ENCODE measurements at places on chromosomes 1 and 21.

- DNase-seq = peak; percentile 97
- no peak overlapping the region for H3K27ac ChIP-seq
- H3K4me3 ChIP-seq = no peak overlapping the region
Measured at GRCh38 chr1:154335025-154335714, 9.8 kb downstream of the ATP8B2 start.

DNA sequence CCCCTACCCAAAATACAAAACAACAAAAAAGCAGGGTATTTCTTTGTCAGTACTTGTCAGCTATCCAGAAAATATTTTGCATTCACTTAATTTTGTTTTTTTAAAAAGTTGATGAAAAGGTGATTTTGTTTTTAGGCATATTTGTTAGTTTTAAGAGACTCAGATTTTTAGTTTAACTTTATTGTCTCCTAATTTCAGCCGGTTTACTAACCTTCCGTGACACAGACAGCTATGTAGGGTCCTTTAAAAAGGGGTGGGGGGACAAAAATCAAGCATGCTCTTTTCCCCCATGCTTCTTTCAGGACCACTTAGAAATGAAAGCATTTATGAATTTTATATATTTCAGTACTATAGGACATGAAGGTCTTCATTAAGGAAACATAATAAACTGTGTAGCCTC, 1.6 kb downstream of the PBX1 start:
- peak; percentile 34 for DNase-seq
- H3K4me3 ChIP-seq = peak overlapping the region; percentile 82

DNA sequence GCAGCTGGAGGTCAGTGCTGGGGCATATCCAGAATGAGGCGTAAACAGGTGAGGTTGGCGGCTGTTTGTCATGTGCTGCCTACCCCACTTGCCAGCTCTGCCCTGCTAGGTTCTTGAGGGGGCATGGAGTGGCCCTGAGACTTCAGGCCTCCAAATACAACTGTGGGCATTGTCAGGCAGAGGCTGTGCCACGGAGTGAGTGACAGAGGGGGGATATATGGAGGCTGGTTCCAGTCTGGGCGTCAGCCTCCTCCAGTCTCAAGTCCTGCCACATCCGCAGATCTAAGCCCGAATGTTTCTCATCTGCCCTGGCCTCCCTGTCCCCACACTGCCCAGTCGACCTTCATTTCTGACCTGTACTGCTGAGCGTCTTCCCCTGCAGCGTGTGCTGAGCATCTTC, 85.4 kb downstream of the POFUT2 start:
- no peak overlapping the region for H3K27ac ChIP-seq
- H3K4me3 ChIP-seq = no peak overlapping the region
- no peaks in the 10 kb centered on the region for H3K4me1 ChIP-seq
- H3K27me3 ChIP-seq = no peaks in the 10 kb centered on the region

DNA sequence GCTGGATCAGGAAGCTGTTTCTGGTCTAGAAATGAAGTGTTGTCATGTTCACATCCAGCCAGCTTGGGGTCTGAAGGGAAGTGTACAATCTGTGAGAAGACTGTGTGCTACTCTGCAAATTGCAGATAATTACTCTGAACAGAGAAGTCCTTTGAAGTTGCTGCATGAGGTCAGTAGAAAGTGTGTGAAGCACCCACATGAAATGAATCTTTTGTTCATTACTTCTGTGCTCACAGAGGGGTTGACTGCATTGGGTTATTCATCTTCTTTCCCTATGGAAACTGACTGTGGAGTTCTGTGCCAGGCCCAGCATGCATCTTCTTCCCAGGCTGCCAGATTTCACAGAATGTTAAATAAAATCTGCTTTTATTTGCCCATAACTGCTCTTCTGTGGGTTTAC, 47.1 kb downstream of the CTH start:
- no peaks in the 10 kb centered on the region for H3K27me3 ChIP-seq
- DNase-seq = no peak
- no peaks in the 10 kb centered on the region for H3K36me3 ChIP-seq
- no peak overlapping the region for H3K4me3 ChIP-seq

DNA sequence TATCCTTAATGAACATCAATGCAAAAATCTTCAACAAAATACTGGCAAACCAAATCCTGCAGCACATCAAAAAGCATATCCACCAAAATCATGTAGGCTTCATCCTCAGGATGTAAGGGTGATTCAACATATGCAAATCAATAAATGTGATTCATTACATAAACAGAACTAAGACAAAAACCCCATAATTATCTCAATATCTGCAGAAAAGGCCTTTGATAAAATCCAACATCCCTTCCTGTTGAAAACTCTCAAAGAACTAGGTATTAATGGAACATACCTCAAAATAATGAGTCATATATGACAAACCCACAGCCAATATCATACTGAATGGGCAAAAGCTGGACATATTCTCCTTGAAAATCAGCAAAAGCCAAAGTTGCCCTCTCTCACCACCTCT, 54.6 kb upstream of the DEPDC1 start:
- no peaks in the 10 kb centered on the region for H3K36me3 ChIP-seq
- no peak overlapping the region for H3K27ac ChIP-seq
- H3K4me1 ChIP-seq = no peaks in the 10 kb centered on the region
- H3K4me3 ChIP-seq = no peak overlapping the region
- no peaks in the 10 kb centered on the region for H3K27me3 ChIP-seq

DNA sequence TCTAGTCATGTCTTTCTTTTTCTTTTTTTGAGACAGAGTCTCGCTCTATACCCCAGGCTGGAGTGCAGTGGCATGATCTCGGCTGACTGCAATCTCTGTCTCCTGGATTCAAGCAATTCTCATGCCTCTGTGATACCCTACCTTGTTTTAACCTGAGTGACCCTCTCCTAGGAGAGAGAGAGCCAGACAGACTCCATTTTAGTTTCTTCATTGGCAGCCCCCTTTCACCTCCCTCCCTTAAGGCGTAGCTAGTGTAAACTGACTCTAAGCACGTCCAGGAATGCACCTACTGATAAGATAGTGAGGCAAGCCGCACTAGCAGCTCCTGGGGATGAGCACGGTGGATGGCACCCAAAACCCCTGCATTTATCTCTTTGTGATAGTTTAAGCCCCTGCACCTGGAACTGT, 5.2 kb upstream of the PKNOX1 start:
- no peak overlapping the region for H3K4me3 ChIP-seq
- H3K27me3 ChIP-seq = no peaks in the 10 kb centered on the region
- H3K36me3 ChIP-seq = no peaks in the 10 kb centered on the region
- no peaks in the 10 kb centered on the region for H3K4me1 ChIP-seq
- DNase-seq = no peak
- no peak overlapping the region for H3K27ac ChIP-seq

- peaks cover 75% of the 10 kb centered on the region for H3K4me1 ChIP-seq
- peaks cover 5% of the 10 kb centered on the region for H3K36me3 ChIP-seq
- peak; percentile 91 for DNase-seq
- H3K27me3 ChIP-seq = no peaks in the 10 kb centered on the region
- peak overlapping the region; percentile 21 for H3K4me3 ChIP-seq
Measured at GRCh38 chr1:150162862-150163706, 13.4 kb downstream of the PLEKHO1 start.

DNA sequence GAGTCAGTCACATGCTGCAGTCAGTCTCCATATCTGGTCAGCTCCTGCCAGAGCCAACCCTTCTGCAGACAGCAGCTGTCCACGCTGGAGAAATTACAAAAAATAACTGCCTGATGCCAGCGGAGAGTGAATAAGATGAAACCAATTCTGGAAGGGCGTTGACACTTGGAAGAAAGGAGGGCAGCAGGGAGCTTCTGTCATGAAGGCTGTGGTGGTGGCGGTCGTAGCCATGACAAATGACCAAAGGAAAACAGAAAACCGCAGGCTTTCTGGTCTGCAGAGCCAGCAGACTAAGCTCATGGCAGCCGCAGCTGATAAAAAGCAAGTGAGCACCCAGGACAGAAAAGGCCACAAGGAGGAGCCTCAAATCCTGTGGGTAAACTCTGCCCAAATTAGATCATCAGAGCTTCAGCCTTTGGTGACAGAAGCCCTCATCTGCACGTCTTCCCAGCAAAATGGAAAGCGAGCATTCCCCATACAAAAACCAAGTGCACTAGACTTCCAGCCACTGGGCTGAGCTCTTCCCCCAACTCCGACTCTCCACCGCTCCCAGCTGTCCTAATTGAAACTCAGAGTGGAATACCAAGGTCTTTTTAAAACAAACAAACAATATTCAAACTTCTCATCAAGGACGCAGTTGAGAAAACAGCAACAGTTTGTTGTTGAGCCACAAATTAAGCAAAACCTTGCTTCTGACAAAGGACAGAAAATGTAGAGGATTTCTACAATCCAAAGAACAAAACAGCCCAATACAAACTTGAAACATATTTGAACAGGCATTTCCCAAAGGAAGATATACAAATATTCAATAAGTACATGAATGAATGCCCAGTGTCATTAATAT, 28.7 kb downstream of the RSPH1 start:
- H3K4me1 ChIP-seq = peaks cover 68% of the 10 kb centered on the region
- H3K27me3 ChIP-seq = no peaks in the 10 kb centered on the region
- H3K4me3 ChIP-seq = no peak overlapping the region
- H3K27ac ChIP-seq = no peak overlapping the region
- DNase-seq = peak; percentile 74

DNA sequence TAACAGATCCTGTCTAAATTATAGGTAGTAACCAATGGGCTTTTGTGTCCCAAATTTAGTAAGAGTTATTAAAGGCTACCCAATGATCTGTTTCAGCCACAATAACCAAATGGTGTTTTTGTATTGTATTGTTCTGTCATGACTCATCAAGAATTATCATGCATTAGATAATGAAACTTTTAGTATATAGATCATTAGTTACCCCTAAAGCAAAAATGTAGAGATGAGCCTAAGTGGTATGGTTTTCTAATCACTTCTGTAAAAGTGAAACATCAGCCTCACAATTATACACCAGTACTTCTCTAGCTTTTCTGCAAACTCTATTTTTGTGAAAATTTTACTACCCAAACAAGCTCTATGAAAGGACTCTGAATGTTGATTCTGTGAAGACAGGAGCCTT, 71.4 kb downstream of the LRRC7 start:
- no peak overlapping the region for H3K27ac ChIP-seq
- no peak for DNase-seq
- H3K36me3 ChIP-seq = no peaks in the 10 kb centered on the region
- H3K4me3 ChIP-seq = no peak overlapping the region

DNA sequence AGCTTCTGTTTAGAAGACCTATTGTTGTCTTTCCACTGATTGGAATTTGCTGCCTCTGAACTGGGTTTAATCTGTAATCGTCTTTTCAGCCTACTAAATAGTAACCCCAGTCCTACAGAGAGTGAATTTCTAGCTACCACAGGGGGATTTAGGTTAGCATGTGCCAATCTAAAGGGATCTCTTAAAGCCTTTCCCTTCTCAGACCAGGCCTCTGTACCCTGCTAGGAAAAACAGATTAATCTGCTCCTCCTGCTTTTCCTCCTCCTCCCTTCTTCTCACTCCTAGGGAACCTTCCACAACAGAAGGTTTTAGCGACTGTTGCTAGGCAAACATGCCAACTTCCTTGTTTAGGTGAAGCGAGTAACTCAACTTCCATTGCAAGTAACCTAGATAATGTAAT, 1.3 kb upstream of the RC3H1 start:
- H3K36me3 ChIP-seq = peaks cover 4% of the 10 kb centered on the region
- peak overlapping the region; percentile 78 for H3K27ac ChIP-seq
- H3K4me1 ChIP-seq = peaks cover 26% of the 10 kb centered on the region
- no peaks in the 10 kb centered on the region for H3K27me3 ChIP-seq

DNA sequence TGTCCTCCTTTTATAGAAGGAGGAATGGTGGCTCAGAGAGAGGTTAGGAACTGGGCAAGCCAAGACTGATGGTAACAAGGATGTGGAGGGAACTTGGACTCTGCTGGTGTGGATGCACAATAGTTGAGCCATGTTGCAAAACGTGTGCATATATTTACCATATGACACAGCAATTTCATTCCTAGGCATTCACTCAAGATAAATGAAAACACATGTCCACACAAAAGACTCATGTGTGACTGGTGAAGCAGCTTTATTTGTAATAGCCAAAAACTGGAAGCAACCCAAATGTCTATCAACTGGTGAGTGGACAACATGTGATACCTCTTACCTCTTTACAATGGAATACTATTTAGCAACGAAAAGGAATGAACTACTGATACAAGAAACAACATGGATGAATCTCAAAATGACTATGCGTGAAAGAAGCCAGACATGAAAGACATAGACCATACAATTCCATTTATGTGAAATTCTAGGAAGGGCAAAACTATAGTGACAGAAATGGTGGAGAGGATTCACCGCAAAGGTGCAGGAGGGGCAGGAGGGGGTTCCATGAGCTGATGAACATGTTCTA, 36.2 kb downstream of the CAMK2N1 start:
- H3K4me3 ChIP-seq = no peak overlapping the region
- no peak overlapping the region for H3K27ac ChIP-seq
- no peak for DNase-seq
- H3K4me1 ChIP-seq = no peaks in the 10 kb centered on the region

DNA sequence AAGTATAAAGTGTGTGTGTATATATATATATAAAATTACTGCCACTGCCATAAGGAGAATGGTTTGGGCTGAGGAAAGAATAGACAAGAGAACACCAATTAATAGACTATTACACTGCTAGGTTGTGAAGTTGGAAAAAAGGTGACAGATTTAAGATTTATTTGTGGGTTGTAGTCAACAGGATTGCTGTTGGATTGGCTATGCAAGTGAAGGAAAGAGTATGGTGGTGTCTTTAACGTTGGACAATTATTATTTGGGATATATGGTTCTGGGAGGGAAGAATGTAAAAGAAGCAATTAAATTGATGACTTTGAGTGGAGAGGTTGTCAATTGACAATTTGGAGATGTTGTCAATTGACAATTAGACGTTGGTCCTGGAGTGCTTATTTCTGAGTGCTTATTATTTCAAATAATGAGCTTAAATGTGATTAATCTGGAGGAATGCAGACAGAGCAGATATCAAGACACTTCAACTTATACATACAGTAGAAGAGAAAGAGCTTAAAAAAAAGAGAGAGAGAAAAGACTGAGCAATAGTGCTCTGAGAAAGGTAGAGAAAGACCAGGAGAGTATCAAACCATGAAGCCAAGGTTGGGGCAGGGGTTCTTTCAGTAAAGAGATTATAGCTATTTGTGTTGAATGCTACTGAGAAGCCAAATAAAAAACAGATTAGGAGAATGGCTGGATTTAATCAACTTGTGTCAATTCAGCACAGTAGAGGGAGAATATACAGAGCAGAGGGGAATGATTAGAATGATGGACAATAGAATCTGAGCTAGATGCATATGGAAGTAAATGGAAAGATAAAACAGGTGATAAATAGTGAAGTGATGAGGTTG, 9.7 kb downstream of the PTGS2 start:
- H3K4me3 ChIP-seq = no peak overlapping the region
- no peak overlapping the region for H3K27ac ChIP-seq
- H3K27me3 ChIP-seq = no peaks in the 10 kb centered on the region
- H3K36me3 ChIP-seq = peaks cover 10% of the 10 kb centered on the region
- H3K4me1 ChIP-seq = no peaks in the 10 kb centered on the region

DNA sequence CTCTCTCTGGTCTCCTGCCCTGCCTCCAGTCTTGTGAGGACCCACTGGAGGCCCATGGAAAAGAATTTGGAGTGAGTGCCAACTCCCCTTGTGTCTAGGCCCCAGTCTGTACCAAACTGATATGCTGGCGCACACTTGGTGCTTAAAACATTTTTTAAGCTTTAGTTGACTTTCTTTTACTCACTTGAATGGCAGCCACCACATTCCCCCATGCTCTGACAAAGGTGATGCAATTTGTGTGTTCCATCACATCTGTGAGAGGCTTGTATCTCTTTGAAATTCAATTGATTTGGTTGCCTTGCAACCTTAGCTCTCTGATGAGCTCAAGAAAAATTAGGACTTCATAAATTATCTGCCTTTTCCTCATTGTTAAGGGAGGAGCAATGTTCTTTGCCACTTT, 30.5 kb upstream of the WDTC1 start:
- H3K36me3 ChIP-seq = no peaks in the 10 kb centered on the region
- no peak overlapping the region for H3K4me3 ChIP-seq

Measured in common myeloid progenitor, CD34-positive (primary cell).